SK-N-MC (cell line): ENCODE measurements at places on chromosomes 7 and 10.

DNA sequence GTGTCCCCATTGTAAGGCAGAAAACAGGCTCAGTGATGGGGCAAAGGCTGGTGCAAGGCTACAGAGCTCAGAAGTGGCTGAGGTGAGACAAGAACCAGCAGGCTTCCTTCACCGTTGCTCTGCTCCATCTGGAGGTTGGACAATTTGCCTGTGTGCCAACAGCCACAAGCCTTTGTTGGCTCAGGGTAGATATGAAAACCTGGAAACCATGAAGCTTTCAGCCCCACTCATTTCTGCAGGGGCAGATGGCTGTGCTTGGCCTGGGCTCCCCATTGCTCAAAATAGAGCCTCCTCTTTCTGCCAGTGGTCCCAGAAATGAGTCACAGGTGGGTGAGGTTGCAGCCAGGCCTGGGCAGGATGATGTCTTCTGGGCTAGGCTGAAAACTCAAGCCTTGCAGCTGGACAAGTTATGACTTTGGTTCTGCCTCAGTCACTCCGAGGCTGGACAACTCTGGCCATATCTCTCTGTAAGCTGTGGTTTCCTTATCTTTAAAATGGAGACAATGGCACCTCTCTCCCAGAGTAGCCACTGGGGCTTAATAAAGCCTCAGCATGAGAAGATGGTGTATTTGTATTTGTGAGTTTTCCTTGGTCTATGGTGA, 12.2 kb upstream of the ZNF273 start:
- no peak for DNase-seq

GRCh38 chr10:84026821-84027257, 112.5 kb upstream of the GHITM start:
- no peak for DNase-seq

DNA sequence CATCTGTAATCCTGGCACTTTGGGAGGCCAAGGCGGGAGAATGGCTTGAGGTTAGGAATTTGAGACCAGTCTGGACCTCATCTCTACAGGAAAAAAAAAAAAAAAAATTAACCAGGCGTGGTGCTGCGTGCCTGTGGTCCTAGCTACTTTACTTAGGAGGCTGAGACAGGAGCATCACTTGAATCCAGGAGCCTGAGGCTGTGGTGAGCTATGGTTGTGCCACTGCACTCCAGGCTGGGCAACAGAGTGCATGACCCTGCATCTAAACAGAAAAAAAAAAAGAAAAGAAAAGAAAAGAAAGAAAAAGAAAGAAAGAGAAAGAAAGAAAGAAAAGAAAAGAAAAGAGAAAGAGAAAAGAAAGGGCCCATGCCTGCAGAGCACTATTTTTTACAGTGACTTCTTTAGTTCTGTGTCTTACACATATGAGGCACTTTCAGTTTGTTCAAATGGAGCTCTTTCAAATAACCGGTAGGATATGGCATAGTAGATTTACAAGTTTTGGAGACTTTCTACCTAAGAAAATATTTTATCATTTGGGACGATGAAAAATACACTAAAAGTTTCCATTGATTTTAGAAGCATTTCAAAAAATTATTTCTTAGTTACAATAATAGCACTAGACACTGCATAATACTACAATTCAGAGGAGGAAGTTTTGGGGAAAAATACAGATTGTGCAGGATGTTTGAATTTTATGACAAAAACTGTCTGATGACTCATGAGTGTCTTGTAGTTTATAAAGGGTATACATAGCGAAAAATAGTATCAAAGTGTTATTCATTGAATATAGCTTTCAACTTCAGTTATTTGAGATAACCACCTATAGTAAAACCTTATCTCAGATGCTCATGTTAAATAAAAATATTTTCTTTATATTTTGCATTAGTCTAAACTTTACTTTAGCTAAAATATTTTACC, 75.9 kb downstream of the MDFIC start:
- DNase-seq = no peak

DNA sequence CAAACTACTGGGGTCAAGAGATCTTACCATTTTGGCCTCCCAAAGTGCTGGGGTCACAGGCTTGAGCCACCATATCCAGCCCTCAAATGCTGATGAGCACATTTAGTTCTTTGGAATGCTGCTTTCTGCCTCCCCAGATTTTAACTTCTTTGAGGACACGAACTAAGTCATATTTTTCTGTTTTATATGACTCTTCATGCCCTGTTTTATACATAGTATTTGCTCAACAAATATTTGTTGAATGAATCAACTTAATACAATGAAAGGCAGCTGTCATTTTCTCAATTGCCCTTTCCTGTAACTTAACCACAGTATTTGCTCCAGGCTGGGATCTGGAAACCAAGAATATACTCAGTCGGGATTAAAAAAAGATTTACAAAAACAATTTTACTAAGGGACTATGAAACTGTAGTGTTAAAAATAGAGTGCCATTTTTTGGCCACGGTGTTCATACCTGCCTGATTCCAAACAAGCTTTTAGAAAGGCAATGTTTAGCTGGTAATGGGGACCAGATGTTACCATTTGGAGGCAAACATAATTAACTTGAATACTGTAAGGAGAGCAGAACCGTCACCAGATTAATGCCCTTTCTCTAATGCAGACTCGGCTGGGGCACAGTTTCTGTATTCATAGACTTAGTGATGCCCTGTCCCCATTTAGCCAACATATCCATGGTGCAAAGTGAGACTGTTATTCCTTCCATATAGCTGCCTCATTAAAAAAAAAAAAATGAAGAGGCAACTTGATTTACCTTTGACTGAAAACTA, 117.6 kb downstream of the NRP1 start:
- DNase-seq = no peak

GRCh38 chr7:130943336-130943901, 209.4 kb upstream of the KLF14 start:
- DNase-seq = no peak

GRCh38 chr7:20911081-20911480, 124.4 kb upstream of the SP8 start:
- no peak for DNase-seq

- no peak for DNase-seq
Measured at GRCh38 chr7:156478486-156478885, 162.1 kb upstream of the RNF32 start.

- no peak for DNase-seq
Measured at GRCh38 chr10:104750291-104750690, 109.2 kb downstream of the SORCS3 start.

GRCh38 chr10:78516756-78517155, 483.1 kb downstream of the RPS24 start:
- no peak for DNase-seq

GRCh38 chr10:90819911-90820310, 37.9 kb downstream of the HTR7 start:
- peak; percentile 14 for DNase-seq

DNA sequence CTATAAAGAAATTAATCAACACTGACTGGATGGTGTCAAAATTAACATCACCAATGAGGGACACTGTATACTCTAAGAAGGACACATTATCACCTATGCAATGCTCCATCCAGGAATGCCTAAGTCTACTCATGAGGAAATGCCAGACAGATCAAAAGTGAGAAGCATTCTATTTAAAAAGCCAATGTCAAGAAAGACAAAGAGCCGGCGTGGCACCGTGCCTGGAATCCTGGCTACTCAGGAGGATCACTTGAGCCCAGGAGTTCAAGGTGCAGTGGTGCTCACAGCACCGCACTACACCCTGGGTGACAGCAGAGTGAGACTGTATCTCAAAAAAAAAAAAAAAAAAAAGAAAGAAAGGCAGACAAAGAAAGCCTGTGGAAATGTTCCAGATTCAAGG, 45.5 kb upstream of the ANAPC16 start:
- no peak for DNase-seq

- DNase-seq = no peak
Measured at GRCh38 chr7:47330026-47330425, 251.9 kb downstream of the TNS3 start.

DNA sequence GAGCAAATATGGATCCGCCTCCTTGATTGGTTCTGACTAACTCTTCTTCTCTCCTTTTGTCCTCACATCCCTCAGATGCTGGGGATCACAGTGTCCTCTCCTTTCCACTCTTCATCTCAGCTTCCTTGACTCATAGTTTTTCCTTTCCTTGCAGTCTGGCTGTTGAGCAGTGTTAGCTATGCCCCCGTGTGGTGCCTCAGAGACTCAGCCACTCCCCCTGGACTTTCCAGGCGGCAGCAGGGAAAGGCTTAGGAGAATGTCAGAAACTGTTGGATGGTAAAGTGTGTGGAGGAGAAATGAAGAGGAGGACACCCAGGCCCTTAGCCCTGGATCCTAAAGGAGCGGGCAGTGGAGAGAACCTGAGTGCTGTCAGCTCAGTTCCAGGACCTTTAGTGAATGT, 267.5 kb downstream of the CELF2 start:
- no peak for DNase-seq

DNA sequence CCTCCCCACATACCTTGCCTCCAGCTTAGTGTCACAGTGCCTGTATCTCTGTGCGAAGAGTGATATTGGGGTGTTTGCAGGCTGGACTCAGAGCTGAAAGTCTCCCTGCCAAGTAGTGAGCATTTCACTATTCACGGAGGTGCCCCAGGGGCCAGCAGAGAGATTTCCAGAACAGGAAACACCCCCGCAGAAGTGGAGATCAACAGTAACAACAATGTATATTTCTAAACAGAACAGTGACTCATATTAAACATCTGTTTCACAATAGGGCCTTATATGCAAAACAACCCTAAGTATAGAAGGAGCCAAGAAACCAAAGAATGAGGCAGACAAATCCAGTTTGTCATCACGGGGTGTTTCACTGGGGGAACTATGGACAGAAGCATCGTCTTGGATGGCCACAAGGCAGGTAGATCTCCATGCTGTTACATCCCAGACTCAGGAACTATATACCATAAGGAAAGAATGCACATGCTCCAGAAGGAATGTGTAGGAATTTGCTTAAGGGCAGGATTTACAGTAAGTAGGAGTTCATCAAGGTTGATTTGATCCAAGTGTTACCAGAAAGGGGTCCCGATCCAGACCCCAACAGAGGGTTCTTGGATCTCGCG, 29.3 kb upstream of the CCL24 start:
- DNase-seq = peak; percentile 45

- no peak for DNase-seq
Measured at GRCh38 chr7:114083166-114084001, 164.6 kb upstream of the PPP1R3A start.

DNA sequence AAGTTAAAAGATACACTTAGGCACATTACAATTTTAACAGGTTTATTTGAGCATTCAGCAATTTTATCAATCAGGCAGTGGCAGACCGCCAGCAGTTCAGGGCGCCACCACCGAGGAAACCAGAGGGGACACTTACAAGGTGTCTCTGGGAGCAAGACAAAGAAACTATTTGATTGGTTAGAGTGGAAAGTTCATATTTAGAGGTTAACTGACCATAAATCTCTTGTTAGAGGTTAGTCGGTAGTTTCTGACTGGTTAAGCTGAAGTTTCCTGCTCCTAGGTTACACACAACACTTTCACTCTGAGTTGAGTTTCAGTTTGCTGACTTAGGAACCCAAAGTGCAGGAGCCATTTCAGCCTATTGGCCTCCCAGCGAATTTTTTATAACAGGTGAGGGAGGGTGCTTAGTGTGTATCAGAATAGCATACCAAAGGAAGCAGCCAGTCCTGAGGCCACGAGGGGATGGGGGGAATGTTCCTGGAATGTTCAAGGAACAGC, 10.8 kb upstream of the PVRIG start:
- DNase-seq = no peak

DNA sequence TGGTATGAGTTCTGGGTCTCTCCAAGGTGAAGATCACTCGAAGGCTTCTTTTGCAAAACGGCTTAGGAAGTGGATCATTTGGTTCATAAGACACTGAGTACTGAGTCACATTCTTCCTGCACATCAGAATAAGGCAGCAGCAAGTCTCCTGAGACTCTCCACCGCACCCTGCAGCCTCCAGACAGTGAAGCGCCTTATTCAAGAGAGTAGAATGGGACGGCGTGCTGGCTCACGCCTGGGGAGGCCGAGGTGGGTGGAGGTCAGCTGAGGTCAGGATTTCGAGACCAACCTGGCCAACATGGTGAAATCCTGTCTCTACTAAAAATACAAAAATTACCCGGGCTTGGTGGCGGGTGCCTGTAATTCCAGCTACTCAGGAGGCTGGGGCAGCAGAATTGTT, 70.3 kb downstream of the C10orf143 start:
- no peak for DNase-seq

DNA sequence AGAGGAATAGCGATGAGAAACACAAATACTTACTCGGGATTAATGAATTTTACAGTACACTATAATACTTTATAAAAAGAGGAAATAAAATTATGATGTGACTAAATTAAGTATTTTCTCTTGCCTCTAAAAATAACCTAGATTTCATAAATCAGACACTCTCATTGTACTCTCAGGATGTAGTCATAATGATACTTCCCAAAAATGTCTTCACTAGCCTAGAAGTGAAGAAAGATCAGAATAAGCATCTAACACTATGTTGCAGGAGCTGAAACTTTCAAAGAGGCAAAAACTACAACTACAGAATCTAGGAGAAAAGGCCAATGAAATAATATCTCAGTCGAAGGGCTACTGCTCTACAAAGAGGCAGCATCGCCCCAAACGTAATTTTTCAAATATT, 49.4 kb downstream of the DNAJC1 start:
- no peak for DNase-seq

GRCh38 chr7:6423942-6424701, 23.6 kb downstream of the DAGLB start:
- DNase-seq = no peak

DNA sequence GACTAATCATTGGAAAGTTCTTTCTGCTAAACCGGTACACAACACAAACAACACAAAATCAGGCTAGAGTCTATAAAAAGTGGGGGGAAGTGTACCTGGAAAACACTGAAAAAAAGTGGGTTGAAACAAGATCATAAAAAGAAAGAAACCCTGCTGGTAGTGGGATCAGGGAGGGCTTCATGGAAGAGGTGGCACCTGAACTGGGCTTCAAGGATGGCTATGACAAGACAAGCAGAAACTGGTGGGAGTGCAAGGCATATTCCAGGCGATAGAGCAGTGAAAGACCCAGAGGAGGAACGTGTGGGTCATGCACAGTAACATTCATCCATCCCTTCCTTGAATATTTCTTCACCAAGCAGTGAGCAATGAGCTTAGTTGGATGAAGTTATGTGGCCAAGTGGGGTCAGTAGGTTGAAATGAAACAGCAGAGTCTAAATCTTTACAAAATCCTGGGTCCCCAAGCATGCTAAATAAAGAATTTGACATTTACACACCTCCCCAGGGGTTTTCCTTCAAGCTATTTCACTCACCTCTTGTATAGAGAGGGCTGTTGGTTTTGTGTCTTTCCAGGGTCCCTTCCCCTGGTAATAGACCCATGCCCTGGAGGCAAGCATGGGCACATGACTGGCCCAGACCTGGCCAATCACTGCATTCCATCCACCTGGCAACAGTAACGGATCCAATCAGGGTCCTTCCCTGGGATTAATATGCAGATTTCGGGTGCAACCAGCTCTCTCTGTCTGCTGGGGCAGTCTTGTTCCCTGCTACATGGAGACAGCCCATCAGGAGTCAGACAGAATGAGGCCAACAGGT, 38.2 kb downstream of the SPOCK2 start:
- DNase-seq = no peak

- no peak for DNase-seq
Measured at GRCh38 chr10:102140218-102140617, 7.4 kb downstream of the PPRC1 start.

- DNase-seq = no peak
Measured at GRCh38 chr10:96714031-96714590, 6.2 kb downstream of the PIK3AP1 start.
